A673 (cell line): ENCODE measurements at places on chromosomes 5 and 9. TPM values are rescaled to one million over a fixed set of nuclear protein-coding genes. Genes with fewer than 3 reads are reported as not detected.

- no peaks in the 10 kb centered on the region for H3K36me3 ChIP-seq
- no peak overlapping the region for H3K27ac ChIP-seq
- H3K4me1 ChIP-seq, result no peaks in the 10 kb centered on the region
Measured at GRCh38 chr5:64595031-64595855, 89.4 kb downstream of the RGS7BP start.

GRCh38 chr5:86917117-86917579 is 299.4 kb downstream of the COX7C start:
- peak; percentile 54 for DNase-seq
- H3K4me3 ChIP-seq, result no peak overlapping the region
- H3K27ac ChIP-seq, result no peak overlapping the region
- no peaks in the 10 kb centered on the region for H3K36me3 ChIP-seq
- no peaks in the 10 kb centered on the region for H3K4me1 ChIP-seq
- no peaks in the 10 kb centered on the region for H3K27me3 ChIP-seq

DNA sequence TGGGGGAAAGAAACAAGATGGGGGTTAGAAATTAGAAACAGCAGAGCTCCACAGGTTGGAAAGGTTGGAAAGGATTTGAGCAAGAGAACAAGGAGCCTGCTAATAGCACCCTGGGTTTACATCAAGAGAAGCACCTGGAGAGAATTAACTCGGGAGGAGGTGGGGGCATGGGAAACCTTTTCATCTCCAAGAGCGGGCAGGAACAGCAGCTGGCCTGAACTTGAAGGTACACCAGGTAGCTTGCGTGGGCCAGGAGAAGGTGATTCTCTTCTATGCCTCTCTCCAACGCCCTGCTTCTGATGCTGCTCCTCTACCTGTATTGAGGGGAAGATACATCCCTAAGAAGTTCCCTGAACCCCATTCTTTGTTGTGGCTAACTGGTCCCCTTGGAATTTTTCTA is 37.1 kb upstream of the GLRX start:
- no peaks in the 10 kb centered on the region for H3K27me3 ChIP-seq
- H3K27ac ChIP-seq, result no peak overlapping the region
- peaks cover 18% of the 10 kb centered on the region for H3K4me1 ChIP-seq
- no peak for DNase-seq
- no peak overlapping the region for H3K4me3 ChIP-seq

DNA sequence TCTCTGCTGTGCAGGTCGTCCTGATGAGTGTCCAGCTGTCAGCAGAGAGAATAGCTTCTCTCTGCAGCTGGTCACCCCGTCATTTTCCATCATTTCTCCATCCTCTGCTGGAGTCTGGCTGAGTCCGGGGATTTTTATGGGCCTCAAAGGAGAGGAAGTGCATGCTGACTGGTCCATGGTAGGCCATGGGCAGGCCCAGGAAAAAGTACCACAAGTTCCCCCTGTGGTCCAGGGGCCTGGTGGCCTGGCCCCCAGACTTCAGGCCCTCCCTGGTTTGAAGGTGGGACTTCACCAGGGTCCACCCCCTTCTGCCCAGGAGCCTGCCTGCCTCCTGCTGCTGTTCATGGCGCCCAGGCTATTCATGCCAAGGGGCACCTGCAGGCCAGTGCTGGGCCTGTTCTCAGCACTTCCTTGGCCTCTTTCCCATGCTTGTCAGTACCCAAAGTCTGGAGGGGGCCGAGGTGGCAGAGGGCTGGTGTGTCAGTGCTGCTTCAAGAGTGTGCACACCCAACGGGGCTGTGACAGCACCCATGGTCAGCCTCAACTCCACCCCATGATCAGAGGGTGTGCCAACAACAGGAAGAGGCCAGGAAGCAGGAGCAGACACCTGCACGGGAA is 7.3 kb upstream of the MTMR12 start:
- H3K4me3 ChIP-seq, result no peak overlapping the region
- no peak for DNase-seq
- H3K27ac ChIP-seq, result no peak overlapping the region
- H3K27me3 ChIP-seq, result no peaks in the 10 kb centered on the region
- no peaks in the 10 kb centered on the region for H3K4me1 ChIP-seq

DNA sequence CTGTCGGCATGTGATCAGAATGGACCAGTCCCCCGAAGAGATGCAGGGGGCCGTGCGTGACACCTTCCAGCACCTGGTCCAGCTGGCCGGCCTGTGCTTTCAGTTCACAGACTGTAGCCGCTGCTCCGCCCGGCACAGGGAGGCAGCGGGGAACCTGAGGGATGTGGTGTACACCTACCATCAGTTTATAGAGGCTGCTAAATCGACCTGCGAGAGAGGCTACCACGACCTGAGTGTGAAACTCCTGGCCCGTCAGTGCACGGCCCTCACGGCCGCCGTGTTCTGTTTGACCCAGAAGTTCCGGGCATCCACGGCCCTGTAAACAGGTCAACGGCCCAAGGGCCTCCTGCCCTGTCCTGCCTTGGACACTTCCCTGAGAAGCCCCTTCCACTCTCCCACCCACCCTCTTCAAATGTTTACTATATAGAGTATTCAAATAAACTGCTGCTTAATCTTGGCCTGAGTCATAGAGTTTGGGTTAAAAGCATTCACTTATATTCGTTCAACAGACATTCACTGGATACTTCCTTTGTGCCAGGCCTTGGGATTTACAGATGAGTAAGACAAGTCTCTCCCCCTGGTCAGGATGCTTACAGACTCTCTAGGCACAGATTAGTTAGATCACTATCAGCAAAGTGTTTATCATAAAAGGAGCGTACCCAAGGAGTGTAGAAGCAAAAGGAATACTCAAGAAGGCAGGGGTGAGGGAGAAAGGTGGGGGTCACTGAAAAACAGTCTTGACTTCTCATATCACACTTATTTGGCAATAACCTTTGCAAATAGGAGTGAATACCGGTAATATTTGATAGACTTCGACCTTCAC is 6.9 kb upstream of the TRMT10B start:
- H3K36me3 ChIP-seq, result no peaks in the 10 kb centered on the region
- H3K4me3 ChIP-seq, result no peak overlapping the region
- H3K4me1 ChIP-seq, result no peaks in the 10 kb centered on the region
- H3K27ac ChIP-seq, result no peak overlapping the region
- no peaks in the 10 kb centered on the region for H3K27me3 ChIP-seq
- peak; percentile 32 for DNase-seq

GRCh38 chr9:95816716-95817115 is 58.8 kb upstream of the ERCC6L2 start:
- no peak overlapping the region for H3K4me3 ChIP-seq
- no peaks in the 10 kb centered on the region for H3K36me3 ChIP-seq
- no peak for DNase-seq
- no peaks in the 10 kb centered on the region for H3K27me3 ChIP-seq

DNA sequence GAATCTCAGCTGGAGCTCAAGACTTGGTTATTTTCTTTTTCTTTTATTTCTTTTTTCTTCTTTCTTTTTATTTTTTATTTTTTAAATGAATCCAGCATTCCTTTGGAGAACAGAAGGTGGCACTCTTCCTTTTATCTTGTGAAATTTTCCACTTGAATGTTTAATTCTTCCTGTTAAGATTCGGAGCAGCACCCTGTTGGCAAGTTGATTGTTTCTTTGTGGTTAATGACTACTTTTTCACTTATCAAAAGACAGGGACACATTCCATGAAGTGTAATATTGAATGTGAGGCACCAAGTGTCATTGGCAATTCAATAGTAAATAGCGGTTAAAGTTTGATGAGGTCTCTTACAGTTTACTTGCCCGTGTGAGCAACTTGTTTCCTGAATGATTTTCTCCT is 240.5 kb upstream of the CHD1 start:
- no peaks in the 10 kb centered on the region for H3K36me3 ChIP-seq
- H3K4me1 ChIP-seq, result no peaks in the 10 kb centered on the region
- H3K27me3 ChIP-seq, result peaks cover 6% of the 10 kb centered on the region
- peak; percentile 44 for DNase-seq

- H3K4me3 ChIP-seq, result no peak overlapping the region
- H3K27ac ChIP-seq, result no peak overlapping the region
Measured at GRCh38 chr5:111401906-111402305, 110.4 kb downstream of the STARD4 start.

DNA sequence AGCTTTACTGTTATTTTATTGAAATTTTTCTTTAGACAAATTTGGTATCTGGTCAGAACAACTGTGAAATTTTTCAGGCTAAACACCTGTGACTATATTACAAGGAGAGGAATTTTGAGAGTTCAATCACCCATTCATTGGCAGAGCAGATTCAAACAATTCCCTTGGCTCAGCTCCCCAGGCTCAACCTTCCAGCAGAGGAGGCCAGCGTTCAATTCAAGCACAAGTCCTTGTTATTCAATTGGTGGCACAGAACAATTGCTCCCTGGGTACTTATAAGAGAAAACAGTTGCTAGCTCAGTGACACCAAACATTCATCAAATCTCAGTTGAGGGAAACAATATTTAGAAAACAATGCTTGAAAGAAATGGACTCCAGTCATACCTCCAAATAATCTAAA is 83.3 kb downstream of the SUSD1 start:
- peak; percentile 52 for DNase-seq
- H3K4me1 ChIP-seq, result peaks cover 4% of the 10 kb centered on the region
- no peaks in the 10 kb centered on the region for H3K27me3 ChIP-seq
- no peak overlapping the region for H3K4me3 ChIP-seq

DNA sequence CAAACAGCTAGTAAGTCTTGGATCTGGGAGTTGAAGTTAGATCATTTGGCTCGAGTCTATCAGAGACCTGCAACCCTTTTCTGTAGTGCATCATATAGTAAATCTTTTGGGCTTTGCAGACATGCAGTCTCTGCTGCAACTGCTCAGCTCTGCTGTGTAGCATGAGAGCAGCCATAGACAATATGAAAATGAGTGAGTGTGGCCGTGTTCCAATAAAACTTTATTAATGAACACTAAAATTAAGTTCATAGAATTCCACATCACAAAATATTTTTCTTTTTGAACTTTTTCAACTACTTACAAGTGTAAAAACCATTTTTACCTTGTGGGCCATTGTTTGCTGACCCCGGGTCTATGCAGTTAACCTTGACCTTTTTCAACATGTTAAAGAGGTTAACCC is 35.2 kb downstream of the ROPN1L start:
- no peak overlapping the region for H3K4me3 ChIP-seq
- no peaks in the 10 kb centered on the region for H3K4me1 ChIP-seq
- H3K27ac ChIP-seq, result no peak overlapping the region
- no peaks in the 10 kb centered on the region for H3K27me3 ChIP-seq

DNA sequence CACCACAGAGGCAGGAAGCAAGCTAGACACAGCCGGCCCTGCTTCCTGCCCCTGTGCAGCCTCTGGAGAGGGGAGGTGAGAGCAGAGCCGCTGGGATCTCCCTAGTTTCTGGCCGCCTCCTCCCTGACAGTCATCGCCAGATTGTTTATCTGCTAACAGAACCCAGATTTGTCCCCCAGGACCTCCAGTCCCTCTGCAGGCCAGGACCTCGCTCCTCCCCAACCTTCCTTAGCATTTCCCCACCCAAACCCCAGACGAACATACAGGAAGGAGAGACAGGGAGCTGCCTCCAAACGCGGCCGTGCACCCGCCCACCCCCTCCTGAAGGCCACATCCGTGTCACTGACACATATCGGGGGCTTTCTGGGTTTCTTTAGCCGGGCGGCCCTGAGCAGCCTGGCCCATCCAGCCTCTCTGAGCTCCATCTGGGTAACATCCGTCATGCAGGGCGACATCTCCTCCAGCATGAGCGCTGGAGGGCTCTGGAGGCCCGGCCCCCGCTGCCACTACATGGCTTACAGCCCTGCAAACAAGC is 47.5 kb downstream of the DBH start:
- no peaks in the 10 kb centered on the region for H3K27me3 ChIP-seq
- no peak for DNase-seq
- H3K36me3 ChIP-seq, result no peaks in the 10 kb centered on the region
- H3K4me1 ChIP-seq, result no peaks in the 10 kb centered on the region

DNA sequence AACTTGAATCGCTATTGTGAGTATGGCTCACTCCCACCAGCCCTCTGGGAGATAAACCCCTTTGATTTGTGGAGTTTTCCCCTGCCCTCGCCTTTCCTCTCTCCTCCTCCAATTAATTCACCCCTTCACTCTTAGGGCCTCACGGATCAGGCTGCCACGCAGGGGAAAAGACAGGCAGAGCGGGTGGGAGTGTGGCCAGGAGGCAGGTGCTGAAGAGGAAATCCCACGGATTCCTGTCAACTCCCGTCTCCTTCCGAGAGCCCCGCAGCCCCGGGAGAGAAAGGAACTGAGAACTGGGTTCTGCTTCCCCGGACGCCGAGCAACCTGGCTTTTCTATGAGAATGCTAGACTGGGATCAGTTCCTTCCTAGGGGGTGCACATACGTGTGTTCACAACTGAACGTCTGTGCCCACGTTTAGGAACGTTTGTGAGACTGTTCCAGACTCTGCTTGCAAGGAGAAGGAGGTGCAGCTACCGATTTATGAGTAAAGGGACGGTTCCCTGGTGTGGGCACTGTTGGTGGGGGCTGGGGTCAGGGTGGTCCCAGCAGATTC is 314.5 kb upstream of the TLE4 start:
- H3K4me1 ChIP-seq, result peaks cover 16% of the 10 kb centered on the region
- peak; percentile 4 for DNase-seq
- no peaks in the 10 kb centered on the region for H3K36me3 ChIP-seq
- H3K27me3 ChIP-seq, result peaks cover 88% of the 10 kb centered on the region

DNA sequence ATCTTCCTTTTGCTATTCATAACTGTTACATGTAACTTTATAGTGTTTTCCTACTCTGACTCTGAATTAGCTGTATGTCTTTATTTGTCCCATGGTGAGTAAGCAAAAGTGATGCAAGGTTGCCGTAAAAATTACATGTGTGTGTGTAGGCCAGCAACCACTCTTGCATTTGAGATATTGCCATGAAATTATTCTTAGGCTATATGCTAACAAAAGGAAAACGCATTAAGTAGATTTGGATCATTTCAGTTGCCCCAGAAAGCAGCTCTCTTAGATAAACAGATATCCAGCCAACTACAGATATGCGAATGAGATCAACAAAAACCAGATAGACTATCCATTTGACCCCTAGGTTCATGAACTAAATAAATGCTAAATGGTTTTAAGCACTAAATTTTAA is 73.6 kb downstream of the CYLC2 start:
- H3K4me3 ChIP-seq, result no peak overlapping the region
- H3K27ac ChIP-seq, result no peak overlapping the region

DNA sequence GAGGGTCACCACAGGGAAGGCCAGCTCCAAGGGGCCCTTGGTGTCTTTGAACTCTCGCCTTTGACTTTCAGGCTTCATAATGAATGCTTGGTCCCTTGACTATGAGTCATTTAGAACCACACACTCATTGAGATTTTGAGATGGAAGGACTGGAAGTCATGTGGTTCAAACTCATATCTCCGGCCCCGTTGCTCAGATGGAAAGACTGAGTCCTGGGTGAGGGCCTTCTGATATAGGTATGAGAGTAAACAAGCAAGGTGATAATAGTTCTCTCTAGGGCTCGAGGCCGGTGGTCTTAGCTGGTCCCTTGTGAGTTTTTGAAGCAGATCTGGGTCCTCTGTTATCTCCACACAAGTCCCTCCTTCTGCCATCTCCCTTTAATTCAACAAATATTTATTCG is 210.6 kb downstream of the PAX5 start:
- H3K4me1 ChIP-seq, result no peaks in the 10 kb centered on the region
- no peak for DNase-seq
- H3K36me3 ChIP-seq, result no peaks in the 10 kb centered on the region
- H3K4me3 ChIP-seq, result no peak overlapping the region
- no peaks in the 10 kb centered on the region for H3K27me3 ChIP-seq
- no peak overlapping the region for H3K27ac ChIP-seq

GRCh38 chr9:76181020-76181641 is 213.1 kb downstream of the RFK start:
- peaks cover 20% of the 10 kb centered on the region for H3K27me3 ChIP-seq
- no peaks in the 10 kb centered on the region for H3K4me1 ChIP-seq
- H3K36me3 ChIP-seq, result no peaks in the 10 kb centered on the region
- no peak overlapping the region for H3K4me3 ChIP-seq

LCN9 gene
- total RNA-seq, result not detected in 2 replicates

LRRC19 gene
- not detected in 2 replicates for total RNA-seq

SCGB3A2 gene
- not detected in 2 replicates for total RNA-seq

GPR150 gene
- total RNA-seq, result 0.13 and 0.15 TPM in 2 replicates

C5orf46 gene
- total RNA-seq, result not detected in 2 replicates

BTNL8 gene
- total RNA-seq, result not detected in 2 replicates

STKLD1 gene
- 0.52 and 1.5 TPM in 2 replicates for total RNA-seq

TNFSF8 gene
- not detected in 2 replicates for total RNA-seq
